ENCODE measurements at places on chromosomes 7 and 10.

DNA sequence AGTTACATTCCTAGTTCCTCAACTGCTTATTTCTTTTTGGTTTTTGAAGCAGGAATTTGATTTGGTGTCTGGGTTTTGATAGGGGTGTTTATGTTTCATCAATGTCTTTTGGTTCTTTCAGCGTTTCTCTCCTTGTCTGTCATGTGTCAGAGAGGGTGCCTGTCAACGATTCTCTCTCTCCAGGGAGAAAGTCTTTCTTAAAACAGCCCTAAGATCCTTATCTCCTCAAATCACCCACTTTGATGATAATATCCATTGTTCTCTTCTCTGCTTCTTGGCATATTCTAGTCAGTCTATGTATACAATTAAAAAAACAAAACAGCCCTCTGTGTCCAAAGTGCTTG, 77.2 kb downstream of the TCF7L2 start:
- no peak for DNase-seq

DNA sequence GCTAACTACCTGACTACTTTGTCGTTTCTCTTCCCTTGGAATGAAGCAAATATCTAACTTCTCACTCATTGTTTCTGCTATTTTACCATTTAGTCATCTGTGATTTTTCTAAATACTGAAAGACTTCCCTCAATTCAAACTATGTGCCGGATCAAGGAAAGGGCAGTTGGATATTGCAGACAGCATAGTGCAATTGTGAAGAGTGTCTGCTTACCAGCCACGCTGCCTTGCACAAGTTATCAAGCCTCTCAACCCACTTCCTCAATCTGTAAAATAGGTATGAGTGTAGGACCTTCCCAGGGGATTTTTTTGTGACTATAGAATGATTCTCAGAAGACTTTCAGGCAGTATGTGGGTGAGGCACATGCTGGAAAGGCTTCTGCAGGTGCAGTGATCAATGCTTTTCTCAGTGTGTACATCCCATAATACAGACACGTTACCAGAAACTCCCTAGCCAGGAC, 54.3 kb downstream of the EGFR start:
- DNase-seq: no peak

DNA sequence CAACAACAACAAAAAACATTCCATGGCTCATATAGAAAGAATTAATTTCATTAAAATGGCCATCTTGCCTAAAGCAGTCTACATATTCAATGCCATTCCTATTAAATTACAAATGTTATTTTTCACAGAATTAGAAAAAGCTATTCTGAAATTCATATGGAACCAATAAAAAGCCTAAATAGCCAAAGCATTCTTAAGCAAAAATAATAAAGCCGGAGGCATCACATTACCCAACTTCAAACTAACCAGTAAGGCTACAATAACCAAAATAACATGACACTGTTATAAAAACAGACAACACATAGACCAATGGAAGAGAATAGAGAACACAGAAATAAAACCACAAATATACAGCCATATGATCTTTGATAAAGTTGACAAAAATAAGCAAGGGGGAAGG, 330.4 kb downstream of the KIF20B start:
- no peak for DNase-seq

GRCh38 chr7:53744403-53744760, 708.9 kb downstream of the POM121L12 start:
- DNase-seq: no peak

DNA sequence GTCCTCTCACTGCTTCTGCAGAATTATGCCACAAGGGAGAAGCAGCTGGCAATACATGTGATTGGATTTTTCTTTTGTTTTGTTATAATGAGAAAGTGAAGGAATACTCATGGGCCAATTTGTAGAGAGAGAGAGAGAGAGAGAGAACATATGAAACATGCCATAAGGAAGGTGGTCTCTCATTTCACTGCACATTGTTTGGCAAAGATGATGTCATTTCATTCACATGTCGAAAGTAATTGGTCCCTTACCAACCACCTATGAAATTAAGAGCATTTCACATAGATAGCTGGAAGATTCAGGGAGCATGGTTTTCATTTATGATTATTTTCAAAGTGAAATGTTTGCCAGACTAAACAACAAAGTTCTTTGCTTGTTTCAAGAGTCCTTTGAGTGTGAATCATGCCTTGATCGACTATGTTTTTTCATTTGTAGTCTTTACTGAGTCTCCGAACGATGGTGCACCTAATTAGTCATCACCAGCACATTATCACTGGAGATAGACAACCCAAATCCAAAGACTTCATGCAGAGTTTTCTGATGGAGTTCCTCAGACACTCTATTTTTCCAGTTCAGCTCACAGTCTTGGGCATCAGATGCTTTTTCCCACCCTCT, 130.1 kb upstream of the ZEB1 start:
- DNase-seq: no peak

DNA sequence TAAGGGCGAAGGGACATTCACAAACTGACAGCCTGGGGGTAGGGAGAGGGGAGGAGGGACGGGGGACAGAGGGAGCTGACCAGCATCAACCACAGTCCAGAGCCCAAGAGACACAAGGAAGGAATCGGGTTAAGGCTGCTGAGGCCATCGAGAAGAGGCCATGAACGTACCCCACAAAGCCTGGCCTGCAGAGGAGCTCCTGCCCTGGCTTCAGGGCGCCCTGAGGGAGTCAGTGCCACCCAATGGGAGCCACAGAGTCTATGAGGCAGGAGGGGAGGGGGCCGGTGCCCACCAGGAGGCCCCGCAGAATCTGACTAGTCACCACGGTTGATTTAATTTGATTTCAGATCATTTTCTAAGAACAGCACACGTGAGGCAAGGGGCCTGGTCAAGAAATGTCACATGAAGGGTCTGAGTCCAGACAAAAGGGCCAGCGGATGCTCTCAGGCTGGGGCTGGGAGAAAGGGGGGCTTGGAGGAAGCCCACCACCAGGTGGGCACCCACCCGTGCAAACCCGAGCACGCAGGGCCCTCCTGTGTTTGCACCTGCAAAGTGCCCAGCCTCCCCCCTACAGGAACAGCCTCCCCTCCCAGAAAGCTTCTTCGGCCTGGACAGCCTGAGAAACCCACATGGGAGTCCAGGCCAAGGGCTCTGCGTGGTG, 40.4 kb downstream of the CAMK2B start:
- no peak for DNase-seq

DNA sequence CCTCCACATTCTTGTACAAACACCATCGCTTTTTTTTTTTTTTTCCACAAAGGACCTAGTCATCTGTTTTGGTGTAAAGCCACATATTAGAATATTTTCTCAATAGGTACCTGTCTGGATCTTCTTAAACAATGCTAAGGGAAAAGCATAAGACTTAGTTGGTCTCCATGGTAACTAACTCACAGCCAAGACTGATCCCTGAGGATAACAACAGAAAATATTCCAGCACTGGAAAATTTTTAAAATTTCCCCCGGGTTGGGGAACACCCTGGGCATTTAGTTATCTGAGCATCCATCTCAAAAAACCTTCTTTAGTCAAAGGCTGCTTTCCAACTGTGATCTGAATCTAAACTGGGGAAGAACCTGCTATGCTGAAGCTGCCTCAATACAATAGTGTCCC, 43.7 kb upstream of the CCDC6 start:
- DNase-seq: no peak

DNA sequence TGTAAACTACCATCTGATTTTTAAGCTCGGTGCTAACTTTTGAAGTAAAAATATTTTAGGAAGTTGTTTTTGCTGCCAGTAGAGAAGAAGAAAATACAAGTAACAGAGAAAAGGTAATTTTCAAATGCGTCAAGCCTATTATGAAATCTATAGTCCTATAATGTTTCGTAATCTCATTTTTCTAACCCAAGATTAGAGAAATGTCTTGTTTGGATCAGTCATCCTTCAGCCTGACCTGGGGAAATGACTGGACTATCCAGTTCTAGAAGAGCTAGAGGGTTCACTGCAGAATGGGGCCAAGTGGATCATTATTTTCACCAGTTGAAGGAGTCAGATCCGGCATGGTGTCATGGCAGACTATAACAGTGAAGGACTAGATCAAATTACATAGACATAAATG, 62.7 kb upstream of the FGL2 start:
- no peak for DNase-seq

GRCh38 chr10:111475720-111476119, 398.9 kb downstream of the ADRA2A start:
- DNase-seq: no peak

DNA sequence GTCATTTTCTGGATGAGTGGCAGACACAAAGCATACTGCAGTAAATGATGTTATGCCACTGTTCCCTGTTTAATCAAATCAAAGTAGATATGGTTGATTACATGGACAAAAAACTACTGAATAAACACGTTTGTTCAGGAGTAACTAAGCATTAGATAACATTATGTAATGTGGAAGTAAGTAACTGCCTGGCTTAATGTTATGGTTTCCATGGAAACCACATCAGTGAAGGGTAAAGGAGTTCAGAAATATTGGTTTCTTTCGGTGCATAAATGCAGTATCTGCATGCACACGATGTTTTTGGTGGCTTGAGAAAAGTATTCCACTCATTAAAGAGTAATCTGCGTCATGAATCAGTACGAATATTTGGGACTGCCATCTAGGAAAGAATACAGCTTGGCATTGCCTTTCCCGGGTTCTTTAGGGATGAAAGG, 131.3 kb upstream of the PRKCQ start:
- no peak for DNase-seq

GRCh38 chr10:78130966-78131710, 97.5 kb downstream of the RPS24 start:
- no peak for DNase-seq

DNA sequence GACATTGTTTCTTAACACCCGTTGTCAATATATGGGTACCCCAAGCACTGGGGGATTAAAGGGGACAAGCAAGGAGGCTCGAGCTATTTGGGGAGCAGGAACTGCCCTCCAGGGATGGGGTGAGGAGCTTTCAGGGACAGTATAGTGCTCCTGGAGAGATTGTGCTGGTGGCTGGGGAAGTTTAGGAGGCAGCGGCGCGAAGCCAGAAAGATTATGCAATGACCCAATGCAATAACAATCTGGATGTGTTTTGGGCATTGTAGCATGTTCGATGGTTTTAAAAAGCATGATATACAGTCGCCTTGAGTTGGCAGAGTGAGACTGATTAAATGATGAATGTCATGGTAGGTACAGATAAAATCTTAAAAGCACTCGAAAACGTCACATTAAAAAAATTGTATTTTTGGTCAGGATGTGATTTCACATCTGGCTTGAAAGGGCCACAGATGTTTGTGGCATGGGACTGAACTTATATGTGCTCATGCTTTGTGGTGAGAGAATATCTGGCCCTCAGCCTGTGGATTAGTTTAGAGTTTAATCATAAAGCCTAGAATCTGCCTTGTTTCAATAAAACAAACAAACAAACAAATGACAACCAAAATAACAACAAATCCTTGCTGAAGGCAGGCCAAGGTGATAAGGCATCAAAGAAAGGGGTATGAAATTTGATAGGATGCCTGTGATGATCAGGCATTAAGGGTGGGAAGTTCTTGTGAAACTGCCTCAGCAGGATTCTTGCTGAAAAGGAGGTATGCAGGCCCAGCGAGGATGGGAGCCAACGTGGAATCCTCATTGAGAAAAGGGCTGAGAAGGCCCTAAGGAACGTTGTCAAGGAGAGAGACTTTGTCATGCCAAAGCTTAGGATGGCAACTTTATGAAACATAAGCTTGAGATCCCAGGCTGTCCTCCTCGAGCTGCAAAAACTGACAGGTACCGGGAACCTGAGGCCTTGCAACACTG, 417.1 kb upstream of the KLF6 start:
- DNase-seq: no peak

DNA sequence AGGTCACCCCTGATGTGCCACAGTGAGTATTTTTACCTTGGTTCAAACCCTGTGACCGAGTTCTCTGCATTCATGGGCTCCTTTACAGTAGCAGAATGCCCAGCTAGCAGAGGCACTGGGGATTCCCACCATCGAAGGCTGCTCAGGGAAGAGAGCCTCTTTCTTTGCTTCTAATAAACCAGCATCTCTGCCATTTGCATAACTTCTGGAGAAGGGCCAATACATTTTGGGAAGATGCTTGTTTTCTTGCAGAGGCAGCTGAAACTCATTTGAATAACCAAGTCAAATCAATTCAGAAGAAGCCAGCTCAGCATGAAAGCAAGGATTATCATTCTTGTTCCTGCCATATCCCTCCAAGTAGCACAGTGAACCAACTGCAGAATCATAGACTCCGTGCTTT, 82.9 kb upstream of the WDR11 start:
- DNase-seq: no peak

- DNase-seq: no peak
These were observed 82.1 kb downstream of the TRIM24 start for GRCh38 chr7:138542183-138542582.

DNA sequence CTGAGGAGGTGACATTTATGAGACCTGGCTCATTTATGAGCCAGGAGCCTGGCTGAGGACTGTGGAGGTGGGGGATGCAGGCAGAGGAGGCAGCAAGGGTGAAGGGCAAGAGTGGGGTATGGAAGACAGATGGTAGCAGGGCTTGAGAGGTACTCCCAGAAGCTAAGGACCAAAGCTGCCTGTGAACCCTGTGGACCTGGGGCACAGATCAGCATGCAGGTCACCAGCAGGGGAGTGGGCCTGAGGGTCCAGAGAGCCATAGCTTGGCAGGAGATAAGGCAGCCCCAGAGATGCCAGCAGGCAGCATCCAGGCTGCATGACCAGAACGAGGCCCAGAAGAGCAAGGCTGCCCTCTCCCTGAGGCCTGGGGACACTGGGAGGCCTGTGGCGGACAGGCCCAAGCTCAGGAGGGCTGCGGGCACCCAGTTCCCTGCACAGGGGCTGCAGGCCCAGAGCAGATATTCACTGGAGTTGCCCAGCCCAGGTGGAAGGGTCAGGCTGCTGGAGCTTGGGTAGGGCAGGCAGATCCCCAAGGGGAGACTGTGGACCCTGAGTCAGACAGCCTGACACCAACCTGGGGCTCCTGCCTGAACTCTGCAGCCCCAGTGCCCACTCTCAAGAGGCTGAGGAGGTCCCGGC, 3.4 kb downstream of the GPR15LG start:
- no peak for DNase-seq

- DNase-seq: no peak
These were observed 103.9 kb downstream of the WDFY4 start for GRCh38 chr10:48788554-48788953.

- DNase-seq: no peak
These were observed 79.9 kb downstream of the CNNM2 start for GRCh38 chr10:102997998-102998397.

DNA sequence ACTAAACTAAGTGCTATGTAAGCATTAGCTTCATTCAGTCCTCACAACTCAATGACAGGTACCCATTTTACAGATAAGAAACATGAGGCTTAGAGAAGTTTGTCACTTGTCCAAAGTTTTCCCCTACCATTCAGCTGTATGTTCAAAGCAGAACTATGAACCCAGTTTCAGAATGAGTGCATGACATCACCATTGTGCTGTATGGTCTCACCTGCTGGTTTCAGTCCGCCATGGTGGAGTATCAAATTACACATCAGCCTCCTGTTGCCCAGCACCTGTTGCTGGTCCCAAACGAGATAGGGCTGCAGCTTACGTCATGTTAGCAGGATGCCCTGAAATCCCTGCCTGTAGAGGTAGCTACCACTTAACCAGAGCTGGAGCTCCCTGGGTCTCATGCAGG, 95.0 kb downstream of the DYNC1I1 start:
- DNase-seq: no peak

All from muscle of arm (tissue), 14 donors.